NCI-H2171 treated with DMSO at 0.1 percent for 48 hours (cell line): ENCODE measurements at places on chromosomes 5 and 9.

DNA sequence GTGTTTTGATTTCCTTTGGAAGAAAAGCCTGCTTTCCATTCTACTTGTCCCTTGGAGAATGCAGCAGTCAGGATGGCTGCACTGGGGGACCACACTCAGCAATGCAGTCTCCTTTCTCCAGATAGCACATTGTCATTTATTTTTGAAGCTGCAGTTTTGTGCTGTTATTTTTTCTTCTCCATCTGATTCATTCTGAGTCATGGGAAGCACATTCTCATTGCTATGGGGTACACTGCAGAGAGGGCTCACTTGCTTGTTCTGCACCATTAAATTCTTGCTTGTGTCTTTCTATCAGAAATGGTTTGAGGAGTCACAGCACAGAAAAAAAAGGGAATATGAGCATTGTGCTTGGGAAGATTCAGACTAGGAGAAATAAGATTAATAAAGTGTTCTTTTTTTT is 39.7 kb upstream of the POC5 start:
- DNase-seq, result no peak

DNA sequence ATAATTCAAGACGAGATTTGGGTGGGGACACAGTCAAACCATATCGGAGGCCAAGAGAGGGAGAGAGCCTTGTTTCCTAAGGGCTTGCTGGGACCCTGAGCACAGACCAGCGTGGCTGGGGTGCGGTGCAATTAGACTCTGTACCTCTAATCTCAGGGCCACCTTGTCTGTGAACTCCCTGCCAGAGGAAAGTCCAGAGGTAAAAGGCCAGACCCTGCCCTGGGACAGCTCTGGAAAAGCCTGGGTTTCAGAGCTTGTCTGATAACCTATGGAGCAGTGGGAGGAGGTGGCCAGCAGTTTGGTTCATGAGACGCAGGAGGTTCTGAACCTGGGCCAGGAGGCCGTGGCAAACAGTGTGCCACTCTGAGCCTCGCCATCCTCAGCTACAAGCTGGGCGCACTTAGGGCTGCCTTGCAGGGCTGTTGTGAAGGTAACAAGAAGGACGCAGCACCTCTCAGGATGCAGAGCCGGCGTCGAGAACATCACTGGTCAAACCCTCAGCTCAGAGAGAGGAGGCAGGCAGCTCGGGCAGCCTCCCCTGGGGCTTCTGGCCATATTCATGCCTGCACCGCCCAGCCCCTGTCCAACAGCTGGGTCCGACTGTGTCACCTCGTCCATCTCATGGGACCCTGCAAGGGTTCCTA is 4.8 kb upstream of the DOLPP1 start:
- no peak for DNase-seq

GRCh38 chr5:76406673-76407072 is 3.6 kb downstream of the IQGAP2 start:
- no peak for DNase-seq

GRCh38 chr5:39650008-39650762 is 225.4 kb upstream of the DAB2 start:
- no peak for DNase-seq

DNA sequence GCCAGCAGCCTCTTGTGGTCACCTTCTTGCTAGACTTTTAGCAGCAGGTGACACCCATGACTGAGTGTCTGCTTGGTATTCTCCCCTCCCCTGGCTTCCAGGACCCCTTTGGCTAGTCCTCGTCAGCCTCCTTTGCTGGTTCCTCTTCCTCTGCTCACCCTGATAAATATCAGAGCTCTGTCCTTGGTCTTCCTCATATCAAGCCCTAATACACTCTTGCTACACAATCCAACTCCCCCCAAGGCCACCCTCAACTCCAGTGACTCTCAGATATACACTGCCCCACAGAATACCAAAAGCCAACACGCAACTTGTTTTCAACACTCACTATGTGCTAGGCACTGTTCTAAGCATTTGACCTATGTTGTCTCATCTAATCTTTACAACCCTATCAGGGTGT is 30.3 kb upstream of the LCP2 start:
- no peak for DNase-seq

DNA sequence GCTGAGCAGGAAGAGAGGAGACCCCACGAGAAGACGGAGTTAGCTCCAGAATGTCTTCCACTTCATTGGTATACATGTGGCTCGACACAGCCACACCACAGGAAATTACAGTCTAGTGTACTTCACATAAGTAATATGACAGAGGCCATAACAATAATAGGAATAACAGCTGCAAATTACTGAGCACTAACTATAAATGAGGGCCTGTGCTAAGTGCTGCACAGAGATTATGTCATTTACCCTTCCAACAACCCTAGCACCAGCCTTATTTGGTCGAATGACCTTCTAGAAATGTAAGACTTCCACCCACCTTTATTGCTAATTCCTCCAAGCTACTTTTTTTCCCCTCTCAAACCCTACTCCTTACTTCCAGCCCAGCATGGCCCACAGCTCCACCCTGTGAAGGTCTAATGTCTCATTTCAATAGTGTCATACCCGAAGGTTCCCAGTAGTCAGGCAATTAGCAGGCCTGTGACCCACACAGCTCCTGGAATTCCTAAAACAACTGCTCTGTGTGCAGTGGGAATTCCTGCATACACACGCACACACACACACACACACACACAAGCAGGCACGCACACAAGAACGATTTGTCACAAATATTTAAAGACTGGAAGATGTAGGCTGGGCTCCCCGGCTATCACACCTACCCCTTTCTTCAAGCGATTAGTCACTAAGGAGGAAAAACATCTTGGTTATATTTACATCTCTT is 134.5 kb downstream of the FRMD3 start:
- DNase-seq, result no peak

GRCh38 chr9:112502175-112502946 is 15.7 kb downstream of the KIAA1958 start:
- DNase-seq, result no peak

DNA sequence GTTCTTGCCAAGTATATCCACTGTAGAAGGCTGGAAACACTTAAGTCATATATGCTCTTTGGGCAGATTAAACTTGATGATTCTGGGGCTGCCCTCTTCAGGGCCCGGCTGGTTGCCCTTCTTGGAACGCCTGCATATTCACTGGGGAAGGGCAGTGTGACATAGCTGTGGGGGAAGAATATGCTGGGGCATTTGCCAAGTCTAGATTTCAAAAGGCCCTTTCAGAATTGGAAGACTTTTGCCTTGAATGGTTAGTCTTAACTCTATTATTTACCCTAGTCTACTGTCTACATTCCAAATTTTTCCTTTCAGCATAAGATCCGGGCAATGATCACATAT is 161.2 kb upstream of the PITX1 start:
- DNase-seq, result no peak

DNA sequence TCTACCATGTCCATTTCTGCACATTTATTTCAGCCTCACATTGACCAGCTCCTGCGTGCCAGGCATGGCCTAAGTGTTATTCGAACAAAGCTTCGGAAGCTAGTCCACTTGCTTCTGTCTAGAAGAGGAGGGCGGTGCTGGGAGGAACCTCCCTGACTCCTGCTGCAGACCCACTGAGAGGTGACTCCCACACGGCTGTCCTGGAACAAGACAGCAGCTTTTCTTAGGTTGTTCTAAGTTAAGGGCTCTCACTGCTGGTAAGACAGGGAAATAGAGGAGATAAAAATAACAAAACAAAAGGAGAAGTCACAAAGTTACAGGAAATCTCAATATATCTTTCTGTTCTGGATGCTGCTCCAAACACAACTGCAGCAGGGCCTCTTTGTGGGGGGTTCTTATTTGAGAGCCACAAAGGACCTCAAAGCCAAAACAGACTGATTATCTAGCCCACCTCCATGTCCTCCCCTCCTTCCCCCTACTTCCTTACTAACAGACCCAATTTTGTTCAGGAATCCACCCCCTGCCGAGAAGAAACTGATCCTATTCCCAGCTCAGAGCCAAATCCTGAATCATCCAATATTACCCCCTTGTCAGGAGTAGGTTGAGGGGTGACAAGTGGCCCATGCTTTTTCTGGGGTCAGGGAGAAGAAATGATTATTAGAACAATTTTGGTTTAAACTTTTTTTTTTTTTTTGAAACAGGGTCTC is 28.4 kb upstream of the KCNIP1 start:
- no peak for DNase-seq

DNA sequence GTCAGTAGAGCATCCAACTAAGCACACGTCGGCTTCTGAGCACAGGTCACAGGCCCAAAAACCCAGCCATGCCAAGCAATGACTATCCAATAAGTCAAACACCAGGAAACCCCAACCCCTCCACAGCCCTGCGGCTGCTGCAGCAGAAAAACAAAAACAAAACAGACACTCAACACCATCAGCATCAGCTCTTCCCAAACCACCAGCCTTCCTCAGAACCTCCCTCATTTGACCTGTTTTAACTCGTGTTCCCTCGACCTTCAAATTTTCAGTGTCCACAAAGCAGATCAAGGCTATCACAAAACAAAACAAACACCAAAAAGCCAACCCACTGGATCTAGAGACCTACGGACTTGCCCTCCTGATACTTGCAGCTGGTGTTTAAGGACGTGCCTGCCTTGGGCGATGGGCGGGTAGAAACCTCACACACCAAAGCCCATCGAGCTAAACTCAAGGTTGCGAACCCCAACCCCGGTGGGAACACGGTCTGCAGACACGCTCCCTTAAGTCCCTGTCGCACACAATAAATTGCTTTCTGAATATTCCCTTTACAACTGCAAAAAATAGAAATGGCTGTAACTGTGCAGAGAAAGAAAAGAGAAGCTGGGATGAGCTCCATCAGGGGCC is 247.1 kb upstream of the ANKRD55 start:
- DNase-seq, result no peak

- DNase-seq, result no peak
Observed at GRCh38 chr5:150583541-150584225, 56.8 kb upstream of the SYNPO start.

DNA sequence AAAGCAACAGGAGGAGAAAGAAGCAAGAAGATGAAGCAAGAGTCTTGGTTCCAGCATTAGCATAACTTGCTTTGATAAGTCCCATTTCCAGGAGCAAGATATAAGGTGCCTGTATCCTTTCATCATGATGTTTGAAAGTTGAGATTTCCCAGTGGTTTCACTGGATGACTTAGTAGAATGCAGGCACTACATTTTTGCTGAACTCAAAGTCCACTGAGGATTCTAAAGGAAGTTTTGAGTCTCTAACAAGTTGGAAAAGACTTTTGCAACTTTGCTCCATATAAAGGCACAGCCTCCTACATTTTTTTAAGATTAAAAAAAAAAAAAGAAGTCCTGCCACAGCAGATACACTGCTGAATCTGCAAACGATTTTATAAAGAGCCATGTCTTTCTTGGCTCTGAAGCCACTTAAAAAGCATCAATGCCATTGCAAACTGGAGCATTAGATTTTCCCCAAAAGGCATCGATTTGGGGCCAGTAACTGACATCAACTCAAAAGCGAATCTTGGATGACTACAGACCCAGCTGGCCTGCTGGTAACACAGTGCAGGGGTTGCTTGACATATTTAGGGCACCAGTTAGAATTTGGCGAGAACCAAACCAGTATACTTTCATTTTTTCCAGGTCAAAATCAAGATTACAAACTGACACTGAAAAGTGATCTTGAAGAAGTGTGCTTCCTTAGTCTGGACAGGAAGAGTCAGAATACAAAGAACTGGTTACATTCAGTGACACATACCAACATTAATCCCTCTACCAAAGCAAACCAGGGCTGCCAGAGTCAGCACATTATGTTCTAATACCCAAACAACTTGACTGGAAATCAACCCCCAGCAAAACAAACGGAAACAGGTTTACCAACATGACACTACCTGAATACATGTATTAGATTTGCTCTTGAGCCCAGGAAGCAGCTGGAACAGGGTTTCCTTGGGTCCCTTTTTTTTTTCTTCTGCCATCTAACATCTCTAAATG is 39.1 kb upstream of the KCNV2 start:
- DNase-seq, result peak; percentile 17

DNA sequence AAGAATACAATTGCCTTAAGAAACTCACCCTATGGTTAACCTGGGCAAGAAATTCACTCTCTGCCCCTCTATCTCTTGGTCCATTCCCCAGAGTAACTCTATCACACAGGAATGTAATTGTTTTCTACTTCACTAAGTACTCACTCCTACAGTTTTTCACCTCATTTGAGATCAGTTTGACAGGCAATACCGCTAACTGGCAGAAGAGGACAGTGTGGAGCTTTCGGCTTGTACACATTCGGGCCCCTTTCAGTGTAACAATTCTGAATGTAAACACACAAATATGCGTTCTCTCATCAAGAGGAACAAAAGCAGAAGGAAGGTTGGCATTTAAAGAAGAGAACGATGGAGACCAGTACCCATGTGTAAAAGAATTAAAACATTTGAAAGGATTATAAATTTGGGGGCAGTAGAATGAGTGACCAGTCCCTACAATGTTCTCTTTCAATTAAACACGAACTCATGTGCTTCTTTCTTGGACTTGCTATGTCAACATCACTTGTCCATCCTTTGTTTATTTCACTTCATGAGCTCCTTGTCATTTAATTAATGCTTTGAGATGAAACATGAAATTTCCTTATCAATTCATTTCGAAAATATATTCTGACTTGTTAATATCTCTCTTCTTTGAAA is 188.5 kb upstream of the GRAMD2B start:
- DNase-seq, result peak; percentile 9
